Globus pallidus (tissue), 1 donor: ENCODE measurements at places on chromosomes 1 and 21.

- DNase-seq = no peak
Measured at GRCh38 chr21:27505516-27505915, 538.6 kb upstream of the ADAMTS5 start.

- DNase-seq = no peak
Measured at GRCh38 chr1:11912000-11912399, 14.2 kb downstream of the KIAA2013 start.

- DNase-seq = no peak
Measured at GRCh38 chr1:10848109-10848684, 51.8 kb upstream of the CASZ1 start.

- no peak for DNase-seq
Measured at GRCh38 chr1:160125746-160126145, 10.2 kb downstream of the ATP1A2 start.

GRCh38 chr1:230864441-230864840 lies 3.9 kb downstream of the C1orf198 start:
- no peak for DNase-seq

DNA sequence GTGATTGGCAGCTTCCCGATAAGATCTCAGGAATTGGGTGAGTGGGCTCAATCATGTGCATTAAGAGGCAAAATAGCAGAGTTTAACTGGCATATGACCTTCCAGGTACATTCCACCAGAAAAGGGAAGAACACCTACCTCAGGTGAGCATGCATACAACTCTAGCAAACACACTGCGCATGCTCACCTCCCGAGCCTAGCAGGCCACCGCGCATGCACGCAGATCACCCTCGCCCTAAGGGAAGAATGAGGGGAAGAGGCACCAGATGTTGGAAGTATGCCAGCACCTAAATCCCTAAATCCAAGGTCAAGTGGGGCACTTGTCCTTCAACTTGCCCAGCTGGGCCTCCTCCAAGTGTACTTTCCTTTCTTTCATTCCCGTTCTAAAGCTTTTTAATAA lies 23.6 kb upstream of the CBR3 start:
- DNase-seq = no peak

DNA sequence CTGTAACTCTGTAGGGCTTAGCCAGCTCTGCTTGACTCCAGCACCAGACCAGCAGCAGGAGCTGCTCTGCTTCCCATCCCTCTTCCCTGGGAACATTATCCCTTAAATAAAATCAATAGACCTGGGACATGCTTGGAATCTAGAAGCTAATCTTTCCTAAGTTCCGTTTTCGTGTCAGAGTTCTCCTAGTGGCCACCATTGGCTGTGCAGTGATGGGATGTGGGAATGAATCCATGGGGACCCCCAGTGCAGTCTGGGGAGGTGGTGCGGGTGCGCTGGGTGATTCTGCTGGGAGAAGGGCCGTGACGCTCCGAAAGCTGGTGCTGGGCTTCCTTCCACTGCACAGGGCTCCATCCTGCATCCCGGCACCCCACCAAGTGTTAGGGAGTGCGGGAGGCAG lies 202.7 kb downstream of the CAMTA1 start:
- DNase-seq = no peak

DNA sequence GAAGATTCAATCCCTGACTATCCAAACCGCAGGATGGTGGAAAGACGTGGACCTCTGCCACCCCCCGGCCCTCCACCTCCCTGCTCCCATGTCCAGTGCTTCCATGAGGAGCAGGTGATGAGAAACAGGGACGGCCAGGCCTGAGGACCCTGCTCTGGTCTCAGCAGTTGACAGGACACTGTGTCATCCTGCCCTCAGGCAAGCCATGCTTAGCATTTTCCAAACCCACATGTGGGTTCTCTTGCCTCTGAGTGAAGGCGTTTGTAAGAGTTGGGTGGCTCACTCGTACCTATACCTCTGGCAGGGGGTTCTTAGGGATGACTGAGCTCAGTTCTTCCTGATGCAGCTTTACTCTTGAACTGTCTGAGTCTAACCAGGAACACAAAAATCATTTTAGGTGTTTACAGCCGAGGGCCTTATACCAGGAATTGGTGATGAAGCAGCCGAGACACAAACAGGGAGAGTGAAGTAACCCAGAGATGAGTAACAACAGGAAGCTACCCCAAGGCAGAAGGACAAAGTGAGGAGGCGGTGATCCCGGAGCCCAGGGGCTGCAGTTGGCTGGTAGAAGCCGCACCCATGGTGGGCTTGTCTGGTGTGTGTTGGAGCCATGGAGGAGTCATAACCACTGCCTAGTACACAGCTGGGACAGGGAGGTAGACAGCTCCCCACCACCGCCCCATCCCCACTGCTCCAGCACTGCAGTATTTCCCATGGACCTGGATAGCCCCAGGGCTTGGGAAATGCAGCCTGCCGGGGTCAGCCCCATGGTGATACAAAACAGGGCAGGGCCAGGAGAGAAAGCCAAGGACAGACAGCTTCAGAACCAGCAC lies 21.4 kb downstream of the MYBPH start:
- no peak for DNase-seq

DNA sequence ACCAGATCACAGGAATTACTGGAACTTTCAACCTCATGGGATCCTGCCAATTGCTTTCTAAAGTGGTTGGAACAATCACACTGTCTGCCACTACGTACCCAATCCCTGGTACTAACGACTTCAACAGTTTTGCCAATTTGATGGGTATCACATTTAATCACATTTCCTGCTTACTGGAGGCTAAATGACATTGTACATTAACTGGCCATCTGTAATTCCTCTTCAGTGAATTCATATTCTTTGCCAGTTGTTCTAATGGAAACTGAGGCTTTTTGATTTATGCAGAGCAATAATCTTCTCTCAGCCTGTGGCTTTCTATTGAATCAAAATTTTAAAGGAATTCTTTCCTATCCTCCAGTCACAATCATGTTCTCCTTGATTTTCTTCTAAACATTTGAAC lies 38.2 kb downstream of the LGALS8 start:
- DNase-seq = no peak

DNA sequence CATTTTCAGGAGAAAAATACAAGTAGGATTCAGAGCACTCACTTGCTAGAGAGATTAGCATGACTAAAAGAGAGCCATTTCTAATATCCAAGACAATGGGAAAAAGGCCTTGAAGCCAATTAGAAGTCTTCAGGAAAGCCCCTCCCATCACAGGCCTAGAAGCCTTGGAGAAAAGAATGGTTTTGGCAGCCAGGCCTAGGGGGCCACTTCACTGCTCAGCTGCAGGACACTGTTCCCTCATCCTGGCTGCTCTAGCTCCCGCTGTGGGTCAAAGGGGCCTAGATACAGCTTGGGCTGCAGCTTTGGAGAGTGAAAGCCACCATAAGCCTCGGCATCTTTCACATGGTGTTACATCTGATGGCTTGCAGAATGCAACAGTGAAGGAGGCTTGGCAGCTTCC lies 62.8 kb downstream of the RGS4 start:
- DNase-seq = no peak

- no peak for DNase-seq
Measured at GRCh38 chr1:4584449-4584848, 70.0 kb upstream of the AJAP1 start.

DNA sequence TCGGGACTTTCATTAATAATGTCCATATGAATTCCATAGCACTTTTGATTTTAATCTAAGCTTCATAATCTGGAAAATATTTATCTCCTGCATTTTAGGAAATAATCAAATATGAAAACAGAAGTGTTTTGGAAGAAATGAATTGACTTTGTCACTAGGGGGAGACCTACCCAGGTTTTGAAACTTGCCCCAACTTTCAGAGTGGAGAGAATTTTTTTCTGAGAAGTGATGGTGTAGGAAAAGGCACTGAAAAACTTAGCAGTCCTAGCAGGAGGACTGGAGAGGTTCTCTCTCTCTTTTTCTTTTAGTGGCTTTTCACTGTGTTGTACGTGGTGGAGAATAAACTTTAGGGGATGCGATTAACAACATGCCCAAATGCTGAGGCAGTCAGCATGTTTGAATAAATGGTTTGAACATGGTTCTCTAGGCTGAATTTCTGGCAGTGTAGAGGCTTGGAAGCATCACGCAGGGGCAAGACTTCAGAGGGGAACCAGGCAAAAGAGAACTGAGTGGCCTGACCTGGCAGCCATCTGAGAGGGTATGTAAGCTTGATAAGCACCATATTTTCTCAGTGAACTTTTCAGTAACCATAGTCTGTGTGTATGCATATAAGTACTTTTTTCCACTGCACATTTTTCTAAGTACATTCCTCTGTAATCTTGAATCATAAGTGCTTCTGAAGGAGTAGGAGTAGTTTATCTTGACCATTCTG lies 68.3 kb upstream of the NEK7 start:
- peak; percentile 3 for DNase-seq

DNA sequence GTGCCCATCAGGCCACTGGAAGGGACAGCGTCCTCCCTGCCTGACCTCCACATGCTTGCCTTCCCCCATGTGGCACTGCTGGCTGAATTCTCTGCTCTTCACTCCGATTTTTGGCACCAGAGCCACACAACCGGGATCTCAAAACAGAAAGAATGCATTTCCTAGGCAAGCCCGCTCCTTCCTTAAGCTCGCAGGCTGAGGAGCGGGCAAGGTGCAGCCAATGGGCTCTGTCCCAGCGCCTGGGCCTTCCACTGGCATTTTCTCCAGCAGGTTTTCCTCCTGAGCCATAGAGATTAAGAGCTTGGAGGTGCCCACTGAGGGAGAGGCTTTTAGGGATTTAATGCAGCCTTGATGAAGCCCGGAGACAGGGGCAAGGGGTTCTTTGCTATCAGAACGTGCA lies 158.0 kb downstream of the IGSF21 start:
- DNase-seq = no peak

- no peak for DNase-seq
Measured at GRCh38 chr1:206812471-206812870, 40.2 kb upstream of the IL10 start.

DNA sequence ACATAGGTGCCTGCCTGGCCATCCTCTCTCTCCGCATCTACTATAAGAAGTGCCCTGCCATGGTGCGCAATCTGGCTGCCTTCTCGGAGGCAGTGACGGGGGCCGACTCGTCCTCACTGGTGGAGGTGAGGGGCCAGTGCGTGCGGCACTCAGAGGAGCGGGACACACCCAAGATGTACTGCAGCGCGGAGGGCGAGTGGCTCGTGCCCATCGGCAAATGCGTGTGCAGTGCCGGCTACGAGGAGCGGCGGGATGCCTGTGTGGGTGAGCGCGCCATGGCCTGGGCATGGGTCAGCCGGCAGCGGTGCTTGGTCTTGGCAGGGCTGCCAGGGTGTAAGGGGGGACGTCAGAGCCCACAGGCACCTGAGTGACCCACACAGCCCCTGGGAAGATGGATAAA lies 13.3 kb downstream of the EPHA8 start:
- no peak for DNase-seq

- peak; percentile 73 for DNase-seq
Measured at GRCh38 chr1:153626904-153627714, at the start of gene S100A13. Gene S100A13, minus strand, starts transcription at chr1:153627505. Its CDS starts 1,033 bp downstream, at chr1:153626472.

DNA sequence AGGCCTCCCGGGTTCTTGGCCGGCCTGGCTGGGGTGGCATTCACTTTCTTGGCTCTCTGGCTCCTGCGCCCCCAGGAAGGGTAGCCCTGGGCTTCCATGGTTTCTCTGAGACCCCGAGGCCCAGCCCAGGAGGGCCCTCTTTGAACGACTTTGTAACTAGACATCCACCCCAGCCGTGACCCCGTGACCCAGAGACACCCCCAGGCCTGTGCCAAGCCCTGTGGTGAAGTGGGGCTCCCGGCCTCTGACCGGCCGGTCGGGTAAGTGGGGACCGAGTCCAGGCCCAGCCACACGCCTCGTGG lies 64.0 kb downstream of the COL18A1 start:
- DNase-seq = no peak

DNA sequence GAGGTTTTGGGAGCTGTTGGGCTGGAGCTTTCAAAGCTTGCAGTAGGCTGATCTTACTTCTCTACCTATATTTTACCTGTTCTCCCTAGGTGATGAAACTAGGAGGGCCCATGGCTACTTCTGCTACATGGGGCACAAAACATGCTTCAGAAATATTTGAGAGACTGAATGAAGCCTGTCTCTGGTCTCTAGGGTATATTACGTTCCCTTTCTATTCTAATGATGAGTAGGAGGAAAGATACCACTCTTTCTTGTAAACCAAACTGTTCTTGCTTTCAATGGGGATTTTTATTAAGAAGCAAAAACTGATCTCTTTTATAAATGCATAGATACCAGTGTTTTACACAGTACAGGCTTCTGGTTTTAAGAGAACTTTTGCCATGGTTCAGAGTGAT lies 103.1 kb downstream of the GALNT2 start:
- DNase-seq = no peak

DNA sequence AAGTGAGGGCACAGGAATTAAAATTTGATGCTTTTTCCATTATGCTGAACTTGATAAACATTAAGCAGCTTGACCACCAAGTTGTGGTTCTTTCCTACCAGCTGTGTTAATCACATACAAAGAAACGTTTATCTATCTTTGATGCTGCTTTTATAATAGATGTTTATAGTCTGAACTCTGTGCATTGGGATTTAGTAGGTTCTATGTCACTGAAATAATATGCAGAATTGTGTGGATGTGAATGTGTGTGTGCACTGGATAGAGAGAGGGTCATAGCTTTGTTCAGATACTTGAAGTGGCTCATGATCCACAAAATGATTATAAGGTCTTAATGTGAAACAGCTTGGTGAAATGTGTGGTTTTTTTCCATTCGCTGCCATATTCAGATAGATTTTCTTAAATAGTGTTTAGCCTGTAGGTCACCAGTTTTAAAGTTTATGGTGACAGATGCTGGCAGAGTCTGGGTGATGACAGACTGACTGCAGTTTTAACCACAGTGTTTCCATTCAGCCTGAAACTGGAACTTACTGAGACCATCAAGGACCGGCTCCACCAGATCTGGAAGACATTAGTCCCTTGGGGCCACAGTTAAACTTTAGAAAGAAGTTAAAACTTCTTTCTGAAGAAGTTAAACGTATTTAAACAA lies 10.2 kb downstream of the DDI2 start:
- DNase-seq = no peak

DNA sequence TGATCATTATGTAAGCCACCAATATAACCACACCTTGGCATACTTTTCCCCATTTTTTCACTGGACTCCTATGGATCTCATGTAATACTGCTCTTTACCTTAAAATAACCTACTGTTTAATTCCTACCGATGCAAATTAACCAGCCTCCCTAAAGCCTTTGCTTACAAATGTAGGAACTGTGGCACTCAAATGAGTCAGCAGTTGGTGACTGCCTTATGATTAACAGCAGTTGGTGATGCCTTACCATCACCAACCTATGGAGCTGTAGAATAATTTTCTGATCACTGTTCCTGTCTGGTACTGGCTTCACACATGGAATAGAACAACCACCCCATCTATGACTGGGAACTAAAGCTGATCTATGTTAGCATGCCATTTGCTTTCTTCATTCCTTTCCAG lies 7.8 kb upstream of the NUDT17 start:
- no peak for DNase-seq

- no peak for DNase-seq
Measured at GRCh38 chr1:222045786-222046185, 303.9 kb upstream of the DUSP10 start.

- DNase-seq = no peak
Measured at GRCh38 chr1:9093091-9093490, 23.7 kb upstream of the SLC2A5 start.
